ENCODE measurements at places on chromosomes 6 and 20. TPM values are rescaled to one million over a fixed set of nuclear protein-coding genes. Genes with fewer than 3 reads are reported as not detected.

Gene FOXP4
- 29.4 TPM for total RNA-seq

Gene ADGRB3
- total RNA-seq, result not detected

Gene CRISP3
- total RNA-seq, result not detected

Gene BPIFB1
- total RNA-seq, result not detected

Gene PGC
- total RNA-seq, result 0.14 TPM

Gene ANGPT4
- total RNA-seq, result 0.04 TPM

Gene CTSZ
- 200 TPM for total RNA-seq

Gene AMD1
- total RNA-seq, result 189 TPM

Gene CALHM6
- total RNA-seq, result not detected

Gene EFCAB8
- not detected for total RNA-seq

Gene SALL4
- 0.68 TPM for total RNA-seq

Gene RAD21L1
- not detected for total RNA-seq

Measured in A549 treated with dexamethasone at 1 μM for 4 hours (cell line).